A549 treated with GW870086 at 1 μM for 4 hours (cell line): ENCODE measurements at places on chromosomes 11 and 22. TPM values are rescaled to one million over a fixed set of nuclear protein-coding genes. Genes with fewer than 3 reads are reported as not detected.

The LGR4 gene
- total RNA-seq: 32.1 to 50.3 TPM (median 44.6 TPM) in 5 replicates

The UPK3A gene
- not detected in 5 replicates for total RNA-seq

The SYT7 gene
- 0.96 to 2.0 TPM (median 1.5 TPM) in 5 replicates for total RNA-seq

The CWC15 gene
- 28.7 to 33.7 TPM (median 29.9 TPM) in 5 replicates for total RNA-seq

The KRTAP5-11 gene
- total RNA-seq: not detected in 5 replicates

The TAF6L gene
- total RNA-seq: 12.1 to 14.7 TPM (median 12.9 TPM) in 5 replicates

The OR2AT4 gene
- total RNA-seq: not detected in 5 replicates

The SMARCB1 gene
- total RNA-seq: 44.9 to 52.5 TPM (median 49.9 TPM) in 5 replicates
